GM12892 (cell line): ENCODE measurements at places on chromosomes 3 and 15.
A peak's percentile ranks its signal among the peaks of the same experiment; 100 is the strongest.

DNA sequence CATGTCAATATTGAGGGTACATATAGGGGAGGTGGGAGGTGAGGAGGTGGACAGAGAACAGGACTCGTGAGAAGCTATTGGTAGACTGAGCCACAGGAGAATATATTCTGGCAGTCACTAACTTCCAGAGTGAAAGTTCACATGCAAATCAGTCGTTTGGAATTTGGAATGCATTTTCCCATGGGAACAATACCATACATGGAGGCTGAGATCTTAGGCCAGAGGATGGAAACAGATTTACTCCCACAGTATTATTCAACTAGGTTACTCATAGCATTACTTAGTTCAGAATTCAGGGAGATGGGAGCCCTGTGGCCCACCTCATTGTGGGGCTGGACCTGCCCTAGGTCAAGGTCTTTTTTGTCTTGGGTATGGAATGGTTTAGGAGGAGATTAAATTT, 36.4 kb upstream of the ABHD2 start:
- DNase-seq, result no peak

- DNase-seq, result no peak
Observed at GRCh38 chr15:69958496-69959084, 139.1 kb downstream of the TLE3 start.

DNA sequence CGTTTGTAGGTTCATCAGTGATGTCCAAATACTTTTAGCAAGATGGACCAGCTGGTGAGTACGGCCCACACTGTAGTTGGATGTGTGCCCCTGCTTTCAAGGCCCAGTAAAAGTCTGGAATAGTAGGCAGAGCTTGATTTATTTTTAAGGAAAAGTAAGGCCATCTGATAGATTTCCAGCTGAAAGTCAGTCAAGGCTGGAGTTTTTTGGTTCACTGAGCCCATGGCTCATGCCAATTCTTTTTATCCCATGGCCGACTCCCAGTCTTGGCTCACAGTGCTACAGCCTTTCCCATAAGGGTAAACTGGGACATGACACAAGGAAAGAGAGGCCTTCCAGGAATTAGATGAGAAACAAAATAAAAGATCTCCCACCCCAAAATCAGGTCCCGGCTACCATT, 13.5 kb downstream of the CCDC80 start:
- no peak for DNase-seq

GRCh38 chr3:60770532-60770931, 480.7 kb downstream of the FHIT start:
- no peak for DNase-seq

DNA sequence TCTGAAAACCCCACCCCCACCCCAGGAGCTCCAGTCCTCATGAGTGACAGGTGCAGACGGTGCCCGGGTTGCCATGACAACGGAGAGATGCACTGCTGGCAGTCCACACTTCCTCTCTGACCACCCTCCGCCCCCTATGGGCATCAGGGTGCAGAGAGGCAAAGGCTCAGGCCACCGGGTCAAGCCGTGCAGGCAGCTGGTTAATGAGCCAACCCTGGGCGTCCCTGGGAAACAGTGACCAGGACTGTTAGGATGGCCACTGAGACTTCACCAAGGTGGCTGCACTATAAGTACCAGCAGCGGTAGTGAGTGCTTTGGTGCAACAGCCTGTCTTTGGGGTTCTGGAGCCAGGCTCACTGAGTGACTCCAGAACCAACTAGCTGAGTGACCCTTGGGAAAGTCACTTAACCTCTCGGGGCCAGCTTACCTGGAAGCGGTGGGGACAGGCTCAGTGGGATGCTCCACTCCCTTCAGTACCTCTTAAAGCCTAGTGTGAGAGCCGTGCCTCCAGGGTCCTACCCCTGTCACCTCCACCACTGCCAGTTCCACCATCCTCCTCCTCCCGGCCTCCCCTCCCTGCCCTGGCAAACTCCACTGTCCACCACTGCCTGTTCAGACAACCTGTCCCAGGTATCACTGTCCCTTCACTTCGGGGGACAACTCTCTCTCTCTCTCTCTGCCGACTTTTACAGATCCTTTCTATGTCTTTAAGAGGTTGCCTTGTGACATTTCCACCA, 121.0 kb upstream of the PRR20G start:
- DNase-seq, result no peak

DNA sequence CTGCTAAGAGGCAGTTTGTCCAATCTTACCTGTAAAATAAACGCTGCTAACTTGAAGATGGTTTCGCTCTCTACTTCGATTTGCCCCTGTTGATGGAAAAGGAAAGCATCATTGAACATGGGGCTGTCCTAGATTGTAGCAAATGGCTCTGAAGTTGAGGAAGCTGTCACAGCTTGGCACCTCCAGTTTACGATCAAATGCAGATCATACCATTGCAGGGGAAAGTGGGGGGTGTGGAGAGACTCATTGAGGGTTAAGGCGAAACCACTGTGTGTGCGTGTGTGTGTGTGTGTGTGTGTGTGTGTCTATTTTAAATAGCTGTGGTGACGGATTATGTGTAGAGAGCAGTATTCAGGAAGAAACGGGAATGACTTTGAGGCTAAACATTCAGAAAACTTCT, 127.6 kb upstream of the LMOD3 start:
- DNase-seq, result no peak

DNA sequence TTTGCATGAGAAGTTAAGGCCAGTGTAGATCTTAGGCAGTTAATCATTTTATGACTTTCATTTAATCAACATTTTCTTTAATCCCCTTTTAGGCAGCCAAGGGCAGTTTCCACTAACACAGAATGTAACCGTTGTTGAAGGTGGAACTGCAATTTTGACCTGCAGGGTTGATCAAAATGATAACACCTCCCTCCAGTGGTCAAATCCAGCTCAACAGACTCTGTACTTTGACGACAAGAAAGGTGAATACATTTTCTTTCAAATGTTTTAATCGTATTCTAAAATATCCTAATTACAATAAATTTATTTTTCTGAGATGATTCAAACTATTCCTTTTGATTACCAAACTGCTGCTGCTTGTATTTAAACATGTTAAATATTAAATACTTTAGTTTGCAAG, 843.2 kb downstream of the CADM2 start:
- no peak for DNase-seq

- no peak for DNase-seq
Observed at GRCh38 chr3:62128681-62129080, 244.7 kb downstream of the FEZF2 start.

DNA sequence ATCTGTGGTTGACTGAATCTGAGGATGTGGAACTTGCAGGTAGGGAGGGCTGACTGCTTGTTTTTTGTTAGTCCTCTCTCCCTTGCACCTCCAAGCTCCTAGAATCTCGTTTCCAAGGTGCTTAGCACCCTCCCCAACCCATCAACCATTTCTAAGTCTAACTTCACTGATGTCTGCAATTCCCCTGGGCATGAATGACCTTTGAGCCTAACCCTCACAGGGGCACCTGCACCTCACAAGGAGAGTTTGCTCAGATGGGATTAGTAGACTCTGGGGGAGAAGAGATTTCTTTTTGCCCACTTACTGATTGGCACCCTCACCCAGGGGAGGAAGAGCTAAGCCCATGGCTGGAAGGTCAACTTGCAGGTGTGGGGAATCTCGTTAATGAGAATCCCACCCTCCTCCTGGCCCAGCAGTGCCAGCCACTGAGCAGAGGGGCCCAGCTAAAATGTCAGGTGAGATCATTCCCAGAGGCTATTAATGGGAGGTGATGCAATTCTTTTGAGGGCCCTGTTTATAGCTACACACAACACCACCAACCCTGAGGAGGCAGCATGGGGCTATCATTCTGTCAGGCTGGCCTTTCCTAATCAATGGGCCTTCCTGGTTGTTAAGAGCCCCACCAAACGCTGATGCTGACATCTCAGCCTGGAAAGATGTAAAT, 81.6 kb upstream of the HERC1 start:
- no peak for DNase-seq

- DNase-seq, result peak; percentile 67
Observed at GRCh38 chr3:141486746-141487520, at the start of gene RASA2. Gene RASA2, plus strand, starts transcription at chr3:141487027. Its CDS starts 57 bp downstream, at chr3:141487084.

GRCh38 chr3:167602041-167602440, 51.7 kb downstream of the WDR49 start:
- DNase-seq, result no peak

- DNase-seq, result no peak
Observed at GRCh38 chr15:67100124-67100791, 34.9 kb downstream of the SMAD3 start.

DNA sequence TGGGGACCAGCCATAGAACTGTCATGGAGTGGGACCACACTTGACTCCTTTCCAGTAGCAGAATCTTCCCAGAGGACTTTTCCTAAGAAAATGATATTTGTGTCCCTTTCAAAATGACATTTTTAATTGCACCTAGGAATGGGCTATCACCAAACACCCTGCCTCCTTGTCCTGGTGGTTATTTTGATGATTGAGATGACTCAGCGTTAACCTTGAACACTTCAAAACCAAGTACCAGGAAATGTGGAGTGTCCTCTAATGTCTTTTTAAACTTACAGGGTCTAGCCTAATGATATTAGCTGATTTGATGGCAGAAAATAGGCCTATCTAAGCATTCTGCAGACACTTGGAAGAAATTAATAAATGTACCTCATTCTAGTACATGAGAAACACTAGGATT, 90.7 kb downstream of the HHLA2 start:
- no peak for DNase-seq

- DNase-seq, result no peak
Observed at GRCh38 chr3:170975283-170976189, 51.0 kb downstream of the SLC2A2 start.

DNA sequence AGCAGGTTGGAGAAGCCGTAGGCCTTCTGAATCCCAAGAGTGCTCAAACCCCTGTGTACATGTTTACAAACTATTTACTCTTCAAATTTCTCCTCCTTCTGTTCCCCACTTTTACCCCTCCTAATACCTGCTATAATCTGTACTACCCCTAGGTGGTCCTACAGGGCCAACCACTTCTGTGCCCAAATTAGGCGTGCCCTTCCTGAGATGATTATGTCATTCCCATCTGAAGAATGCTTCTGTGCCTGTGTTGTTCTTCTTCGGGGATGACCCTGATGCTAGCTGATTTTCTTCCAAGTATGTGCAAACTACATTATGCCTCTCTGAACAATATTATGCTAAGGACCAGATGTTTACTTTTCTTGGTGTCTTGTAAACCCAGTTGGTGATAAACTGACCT, 20.5 kb downstream of the RBP2 start:
- no peak for DNase-seq

GRCh38 chr15:92273286-92273685, 120.4 kb upstream of the ST8SIA2 start:
- no peak for DNase-seq

- DNase-seq, result no peak
Observed at GRCh38 chr3:194686414-194686815, 732 bp downstream of the FAM43A start.

GRCh38 chr15:40244961-40245523, 6.2 kb downstream of the PAK6 start:
- no peak for DNase-seq

GRCh38 chr3:99049164-99049563, 147.7 kb upstream of the DCBLD2 start:
- no peak for DNase-seq

GRCh38 chr3:188473591-188474288, 319.8 kb downstream of the LPP start:
- DNase-seq, result no peak

DNA sequence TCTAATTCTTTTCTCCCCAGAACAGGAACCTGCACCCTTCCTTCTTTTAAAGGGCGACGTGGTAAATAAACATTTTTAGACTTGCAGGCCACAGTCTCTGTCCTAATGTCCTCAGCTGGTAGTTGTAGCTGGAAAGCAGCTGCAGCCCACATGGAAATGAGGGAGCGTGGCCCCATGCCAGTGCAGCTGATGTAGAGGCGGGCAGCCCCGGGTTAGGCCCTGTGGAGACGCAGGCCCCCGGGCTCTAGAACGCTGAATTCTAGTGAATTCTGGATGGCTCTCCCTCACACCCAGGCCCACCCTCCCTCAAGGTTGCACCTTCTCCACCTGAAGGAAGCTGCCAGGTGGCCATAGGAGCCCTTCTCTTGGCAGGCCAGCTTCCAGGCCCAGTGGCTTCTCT, 52.3 kb downstream of the PGPEP1L start:
- DNase-seq, result no peak

DNA sequence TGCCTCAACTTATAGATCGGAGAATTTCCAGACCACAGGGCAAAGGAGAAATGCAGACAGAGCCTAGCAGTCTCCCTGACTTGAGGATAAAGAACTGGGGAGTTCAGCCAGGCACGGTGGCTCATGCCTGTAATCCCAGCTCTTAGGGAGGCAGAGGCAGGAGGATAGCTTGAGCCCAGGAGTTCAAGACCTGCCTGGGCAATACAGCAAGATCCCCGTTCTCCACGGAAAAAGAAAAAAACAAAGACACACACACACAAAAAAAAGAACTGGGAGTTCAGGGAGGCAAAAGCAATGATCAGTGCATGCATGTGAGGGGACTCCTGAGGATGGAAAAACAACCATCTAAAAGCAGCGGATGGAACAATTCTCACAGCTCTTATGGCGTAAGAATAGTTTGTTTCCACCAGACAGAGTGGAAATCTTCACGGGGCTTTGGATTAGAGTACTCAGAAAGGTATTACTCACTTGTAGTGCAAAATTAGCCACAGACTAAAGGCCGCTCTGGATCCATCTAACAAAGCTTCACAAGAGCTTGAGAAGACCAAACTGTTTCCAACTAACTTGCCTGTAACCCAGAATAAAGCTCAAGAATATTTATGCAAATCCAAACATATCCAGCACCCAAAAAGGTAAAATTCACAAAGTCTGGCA, 16.3 kb downstream of the SEC11A start:
- DNase-seq, result no peak

- DNase-seq, result no peak
Observed at GRCh38 chr15:25701721-25702465, 161.2 kb downstream of the ATP10A start.

DNA sequence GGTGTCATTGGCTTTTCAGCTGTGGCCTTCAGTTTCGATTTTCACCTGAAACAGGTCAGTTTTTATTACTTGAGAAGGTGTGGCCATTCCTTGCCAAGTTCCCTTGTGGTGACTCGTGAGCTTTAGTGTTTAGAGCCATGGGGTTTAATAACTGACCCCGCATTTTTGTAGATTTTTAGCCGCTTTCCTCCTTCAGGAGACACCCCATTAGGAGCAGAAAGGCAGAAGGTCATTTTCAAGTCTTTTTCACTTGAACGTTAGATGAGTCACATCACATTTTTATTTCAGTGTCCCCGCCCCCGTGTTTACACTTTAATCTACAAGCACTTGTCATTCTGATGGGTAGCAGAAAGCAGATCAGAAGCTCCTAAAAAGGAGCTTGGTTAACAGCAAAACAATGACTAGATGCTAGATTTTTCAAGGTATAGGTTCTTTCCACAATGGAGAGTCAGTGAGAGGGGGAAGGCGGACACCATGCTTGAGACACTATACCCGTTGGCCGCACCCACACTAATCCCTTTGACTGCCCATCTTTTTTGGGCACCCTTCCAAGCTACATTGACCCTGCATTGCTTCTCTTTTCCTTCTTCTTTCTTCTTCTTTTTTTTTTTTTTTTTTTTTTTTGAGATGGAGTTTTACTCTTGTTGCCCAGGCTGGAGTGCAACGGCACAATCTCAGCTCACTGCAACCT, 132.7 kb downstream of the GHSR start:
- DNase-seq, result no peak

- DNase-seq, result peak; percentile 48
Observed at GRCh38 chr3:58333206-58334012, 717 bp downstream of the PXK start.

- DNase-seq, result no peak
Observed at GRCh38 chr15:98413933-98414546, 234.3 kb upstream of the IGF1R start.
